ENCODE measurements at places on chromosomes 12 and 14. TPM values are rescaled to one million over a fixed set of nuclear protein-coding genes. Genes with fewer than 3 reads are reported as not detected.
A peak's percentile ranks its signal among the peaks of the same experiment; 100 is the strongest.

The KRT6C gene
- not detected for total RNA-seq

The ABCD2 gene
- total RNA-seq: not detected

The RAD9B gene
- total RNA-seq: 0.54 TPM

The KRT85 gene
- total RNA-seq: not detected

The OR6C2 gene
- not detected for total RNA-seq

The TMEM233 gene
- total RNA-seq: not detected

The GLS2 gene
- 0.54 TPM for total RNA-seq

The ZC2HC1C gene
- total RNA-seq: 0.62 TPM

The SOAT2 gene
- total RNA-seq: not detected

GRCh38 chr12:127127897-127128296, 1139.1 kb upstream of the TMEM132C start:
- no peak for DNase-seq

DNA sequence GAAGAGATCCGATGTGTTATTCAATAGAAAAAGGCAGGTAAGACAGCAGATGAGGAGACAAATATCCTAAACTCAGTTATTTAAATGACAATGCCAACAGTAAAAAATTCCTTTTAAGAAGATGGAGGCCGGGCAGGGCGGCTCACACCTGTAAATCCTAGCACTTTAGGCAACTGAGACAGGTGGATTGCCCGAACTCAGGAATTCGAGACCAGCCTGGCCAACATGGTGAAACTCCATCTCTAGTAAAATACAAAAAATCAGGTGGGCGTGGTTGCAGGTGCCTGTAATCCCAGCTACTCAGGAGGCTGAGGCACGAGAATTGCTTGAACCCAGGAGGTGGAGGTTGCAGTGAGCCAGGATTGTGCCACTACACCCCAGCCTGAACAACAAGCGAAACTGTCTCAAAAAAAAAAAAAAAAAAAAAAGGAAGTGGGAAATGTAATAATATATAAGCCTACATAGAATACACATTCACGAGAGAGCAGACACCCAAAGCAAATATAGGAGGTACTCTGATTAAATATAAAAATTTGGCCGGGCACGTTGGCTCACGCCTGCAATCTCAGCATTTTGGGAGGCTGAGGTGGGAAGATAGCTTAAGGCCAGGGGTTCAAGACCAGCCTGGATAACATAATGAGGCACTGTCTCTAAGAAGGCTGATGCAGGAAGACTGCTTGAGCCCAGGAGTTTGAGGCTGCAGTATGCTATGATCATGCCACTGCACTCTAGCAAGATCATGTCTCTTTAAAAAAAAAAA, 19.0 kb downstream of the CORO1C start:
- no peak for DNase-seq

DNA sequence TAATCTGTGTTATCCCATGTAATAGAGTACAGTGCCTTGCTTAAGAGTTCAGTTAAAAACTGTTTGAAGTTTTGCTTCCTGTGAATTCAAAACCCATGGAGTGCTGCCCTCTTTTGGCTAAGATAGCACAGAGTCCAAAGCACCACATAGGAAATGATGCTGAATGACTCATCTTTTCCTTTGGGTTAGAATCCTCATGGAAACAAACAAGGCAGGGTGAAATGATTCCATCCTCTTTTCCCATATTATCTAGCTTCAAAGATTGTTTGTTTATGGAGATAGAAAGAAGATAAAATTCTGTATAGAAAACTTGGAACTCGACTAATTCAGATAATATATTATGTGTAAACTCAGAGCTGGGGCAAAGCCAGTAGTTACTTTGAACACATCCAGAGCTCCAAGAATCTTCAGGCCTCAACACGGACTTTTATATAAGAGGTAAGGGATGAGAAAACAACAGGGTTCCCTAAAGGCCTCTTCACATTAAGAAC, 87.4 kb downstream of the OTOGL start:
- no peak for DNase-seq

DNA sequence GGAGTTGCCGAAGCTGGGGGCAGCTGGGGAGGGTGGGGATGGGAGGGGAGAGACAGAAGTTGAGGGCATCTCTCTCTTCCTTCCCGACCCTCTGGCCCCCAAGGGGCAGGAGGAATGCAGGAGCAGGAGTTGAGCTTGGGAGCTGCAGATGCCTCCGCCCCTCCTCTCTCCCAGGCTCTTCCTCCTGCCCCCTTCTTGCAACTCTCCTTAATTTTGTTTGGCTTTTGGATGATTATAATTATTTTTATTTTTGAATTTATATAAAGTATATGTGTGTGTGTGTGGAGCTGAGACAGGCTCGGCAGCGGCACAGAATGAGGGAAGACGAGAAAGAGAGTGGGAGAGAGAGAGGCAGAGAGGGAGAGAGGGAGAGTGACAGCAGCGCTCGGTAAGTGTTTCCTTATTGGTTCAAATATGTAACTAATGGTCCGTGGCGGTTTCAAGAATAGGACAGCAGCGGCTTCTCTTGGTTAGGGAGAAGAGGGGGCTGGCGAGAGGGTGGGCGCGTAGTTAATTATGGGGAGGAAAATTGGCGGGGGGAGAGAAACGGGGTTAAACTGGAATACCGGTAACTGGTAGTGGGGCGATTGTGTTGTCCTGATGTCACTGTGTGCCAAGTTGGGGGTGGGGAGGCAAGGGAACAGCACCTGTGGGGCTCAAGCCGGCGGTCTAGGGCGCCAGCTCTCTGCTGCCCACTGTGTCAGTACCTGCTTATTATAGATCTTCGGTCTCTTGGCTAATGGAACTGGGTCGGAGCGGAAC, 8.4 kb downstream of the HOXC8 start:
- no peak for DNase-seq

DNA sequence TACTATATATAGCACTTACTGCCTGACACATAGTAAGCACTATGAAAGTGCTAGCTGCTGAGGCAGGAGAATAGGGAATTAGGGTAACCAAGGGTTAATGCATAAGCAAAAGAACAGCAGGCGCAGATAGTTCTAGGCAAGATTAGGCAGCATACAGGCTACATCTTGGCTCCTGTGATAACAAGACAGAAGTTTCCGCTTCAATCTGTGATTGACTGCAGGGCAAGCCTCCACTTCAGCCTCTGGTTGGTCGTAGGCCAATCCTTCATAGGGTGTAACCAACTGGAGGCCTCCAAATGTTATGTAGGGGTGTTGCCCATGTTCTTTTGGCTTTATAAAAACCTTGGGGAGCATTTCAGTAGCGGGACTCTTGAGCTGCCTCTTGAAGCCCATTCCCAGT, 46.9 kb downstream of the KLHL28 start:
- no peak for DNase-seq

DNA sequence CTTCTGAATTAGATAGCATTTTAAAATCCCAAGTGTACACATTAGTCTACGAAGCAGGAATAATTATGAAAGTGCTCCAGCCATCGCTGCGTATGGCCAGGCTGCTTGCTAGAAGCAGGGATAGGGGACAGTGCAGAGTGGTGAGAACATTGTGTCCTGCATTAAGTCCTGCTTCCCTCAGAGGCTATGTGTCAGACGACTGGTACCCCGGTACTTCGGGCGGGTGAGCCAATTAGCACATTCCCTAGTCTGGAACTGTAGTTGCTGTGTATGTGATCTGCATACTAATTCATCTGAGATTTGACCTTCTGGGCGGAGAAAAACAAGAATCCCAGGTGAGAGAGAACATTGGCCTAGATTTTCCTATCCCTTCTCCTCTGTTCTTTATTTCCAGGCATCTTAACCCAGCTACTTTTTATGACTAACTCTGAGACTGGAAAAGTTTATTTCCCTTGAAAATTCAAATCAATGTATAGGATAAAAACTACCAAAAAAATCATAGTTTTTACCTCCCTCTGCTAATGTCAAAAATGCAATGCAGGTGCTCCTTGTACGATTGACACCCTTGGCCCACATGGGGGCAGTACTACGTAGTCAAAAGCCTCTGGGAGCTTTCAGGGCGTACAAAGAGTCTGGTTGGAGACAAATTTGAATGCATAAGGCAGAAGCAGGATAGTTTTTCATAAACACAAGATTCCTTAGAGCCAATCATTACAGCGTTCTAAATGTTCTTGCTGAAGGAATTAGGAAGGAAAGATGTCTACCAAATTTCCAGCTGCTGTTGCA, 764.3 kb downstream of the NOVA1 start:
- DNase-seq: no peak

GRCh38 chr14:48744202-48744601, 842.0 kb downstream of the RPS29 start:
- no peak for DNase-seq

GRCh38 chr14:64758025-64758521, 53.8 kb downstream of the PLEKHG3 start:
- peak; percentile 63 for DNase-seq

GRCh38 chr14:53951627-53952303, 4.9 kb downstream of the BMP4 start:
- no peak for DNase-seq

DNA sequence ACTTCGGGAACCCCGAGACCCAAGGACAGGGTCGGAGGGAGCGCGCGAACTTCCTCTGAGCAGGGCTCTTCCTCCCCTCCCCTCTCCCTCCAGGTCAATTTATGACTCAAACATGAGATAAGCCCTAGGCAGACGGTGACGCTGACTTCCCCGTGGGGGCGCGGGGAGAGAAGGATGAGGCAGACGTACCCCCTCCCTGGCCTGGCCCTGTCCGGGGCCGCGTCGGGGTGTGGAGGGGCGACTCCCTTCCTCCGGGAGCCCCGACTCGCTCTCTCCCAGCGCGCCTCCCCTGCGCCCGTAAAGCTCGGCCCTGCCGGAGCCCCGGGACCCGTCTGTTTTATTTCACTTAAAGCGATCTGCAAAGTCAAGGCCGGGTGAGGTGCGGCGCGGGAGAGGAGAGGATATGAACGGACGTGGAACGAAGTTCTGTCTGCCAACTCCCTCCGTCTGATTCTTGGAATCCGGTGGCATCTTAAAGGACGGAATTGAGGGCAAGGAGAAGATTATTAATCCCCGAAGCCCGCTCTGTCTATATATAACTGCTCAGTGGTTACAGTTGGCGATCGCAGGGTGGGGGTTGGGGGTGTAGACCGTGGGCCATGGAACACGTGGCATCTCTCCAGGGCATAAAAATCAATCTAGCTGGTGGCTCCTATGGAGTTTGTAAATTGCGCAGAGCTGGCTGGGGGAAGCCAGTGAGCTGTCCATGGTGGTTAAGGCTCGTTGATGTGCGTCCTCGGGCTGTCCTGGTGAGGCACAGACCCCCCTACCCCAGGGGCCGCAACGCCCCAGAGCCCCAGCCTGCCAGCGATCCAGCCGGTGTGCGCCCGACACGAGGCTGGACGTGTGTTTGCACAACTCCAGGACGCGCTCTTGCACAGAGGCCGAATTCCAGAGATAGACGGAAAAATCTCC, 2.9 kb upstream of the PTHLH start:
- no peak for DNase-seq

DNA sequence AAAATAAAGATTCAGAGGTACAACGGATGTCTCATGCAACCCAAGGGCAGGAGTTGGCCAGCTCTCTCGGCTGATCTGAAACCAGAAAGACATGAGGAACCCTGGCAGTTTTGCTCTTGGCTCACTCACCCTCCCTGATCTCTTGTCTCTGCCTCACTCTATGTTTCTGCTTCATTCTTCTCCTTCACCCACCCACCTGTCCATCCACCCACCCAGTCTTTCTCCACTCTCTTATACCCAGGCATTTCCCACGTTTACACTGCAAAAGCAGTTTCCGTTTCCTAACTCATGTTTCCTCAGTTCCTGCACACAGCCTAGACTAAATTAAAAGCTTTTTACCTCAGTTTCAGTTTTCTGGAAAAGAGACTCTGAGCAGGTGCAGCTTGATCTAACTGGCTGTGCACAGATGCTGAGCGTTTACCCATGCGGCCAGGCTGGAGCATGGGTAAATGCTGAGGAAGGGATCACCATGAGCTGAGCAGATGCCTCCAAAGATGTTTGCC, 157.6 kb downstream of the PRKCH start:
- DNase-seq: no peak

- DNase-seq: no peak
Observed at GRCh38 chr12:92582475-92582874, 120.3 kb upstream of the PLEKHG7 start.

DNA sequence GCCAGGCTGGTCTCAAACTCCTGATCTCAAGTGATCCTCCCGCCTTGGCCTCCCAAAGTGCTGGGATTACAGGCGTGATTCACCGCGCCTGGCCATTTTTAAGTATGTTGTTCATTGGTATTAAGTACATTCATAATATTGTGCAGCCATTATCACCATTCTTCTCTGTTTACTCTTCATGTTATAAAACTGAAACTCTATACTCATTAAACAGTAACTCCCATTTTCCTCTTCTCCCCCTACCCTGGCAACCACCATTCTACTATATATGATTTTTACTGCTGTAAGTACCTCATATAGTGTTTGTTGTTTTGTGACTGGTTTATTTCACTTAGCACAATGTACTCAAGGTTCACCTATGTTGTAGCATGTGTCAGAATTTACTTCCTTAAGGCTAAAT, 23.1 kb downstream of the METAP2 start:
- DNase-seq: no peak

- DNase-seq: no peak
Observed at GRCh38 chr12:64147011-64147631, 75.0 kb downstream of the KICS2 start.

DNA sequence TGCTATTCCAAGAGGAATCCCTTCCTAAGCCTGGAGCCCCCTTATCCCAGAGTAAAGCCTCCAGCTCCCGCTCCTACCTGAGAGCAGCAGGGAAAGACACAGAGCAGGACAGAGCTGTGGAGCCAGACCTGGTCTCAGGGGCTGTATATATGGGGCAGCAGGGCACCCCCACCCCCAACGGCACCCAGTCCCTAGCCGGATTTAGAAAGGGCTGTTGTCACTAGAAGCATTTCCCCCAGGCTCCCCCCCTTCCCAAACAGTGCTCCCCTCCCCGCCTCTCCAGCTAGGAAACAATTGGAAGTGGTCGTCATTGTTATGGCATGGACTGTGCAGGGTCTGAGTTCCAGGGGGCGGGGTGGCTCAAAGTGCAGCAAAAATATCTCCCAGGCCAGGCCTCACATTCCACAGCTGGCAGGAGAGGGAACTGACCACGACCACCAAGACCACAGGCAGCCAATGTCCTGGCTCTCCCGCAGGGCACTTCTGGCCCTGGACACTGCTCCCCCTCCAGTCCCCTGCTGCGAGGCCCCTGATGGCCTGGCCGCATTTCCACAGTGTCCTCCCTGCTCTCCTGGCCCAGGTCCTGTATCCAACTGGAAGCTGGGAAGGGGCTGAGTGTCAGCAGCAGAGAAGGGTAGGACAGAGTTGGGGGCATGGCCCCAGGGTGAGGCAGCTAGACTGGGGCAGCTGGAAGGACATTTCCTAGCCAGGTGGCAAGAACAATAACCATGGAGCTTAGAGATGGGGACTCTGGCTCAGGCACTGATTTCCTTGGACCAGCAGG, at the start of gene MYH7:
TSS of gene MYH7 (minus strand) at position 118 of the 784 bp plus-strand sequence. CDS start 1,928 bp downstream, outside the sequence.
- peak; percentile 57 for DNase-seq

DNA sequence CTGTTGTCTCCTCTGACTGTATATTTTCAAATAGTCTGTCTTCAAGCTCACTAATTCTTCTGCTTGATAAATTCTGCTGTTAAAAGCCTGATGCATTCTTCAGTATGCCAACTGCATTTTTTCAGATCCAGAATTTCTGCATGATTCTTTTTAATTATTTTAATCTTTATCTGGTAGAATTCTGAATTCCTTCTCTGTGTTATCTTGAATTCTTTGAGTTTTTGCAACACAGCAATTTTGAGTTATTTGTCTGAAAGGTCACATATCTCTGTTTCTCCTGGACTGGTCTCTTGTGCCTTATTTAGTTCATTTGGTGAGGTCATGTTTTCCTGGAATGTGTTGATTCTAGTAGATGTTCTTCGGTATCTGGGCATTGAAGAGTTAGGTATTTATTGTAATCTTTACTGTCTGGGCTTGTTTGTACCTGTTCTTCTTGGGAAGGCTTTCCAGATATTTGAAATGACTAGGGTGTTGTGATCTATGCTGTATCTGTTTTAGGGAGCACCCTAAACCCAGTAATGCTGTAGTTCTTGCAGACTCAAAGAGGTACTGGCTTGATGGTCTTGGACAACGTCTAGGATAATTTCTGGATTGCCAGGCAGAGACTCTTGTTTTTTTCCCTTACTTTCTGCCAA, 193.8 kb upstream of the NPAS3 start:
- no peak for DNase-seq
